ENCODE measurements at places on chromosomes 3 and 15. TPM values are rescaled to one million over a fixed set of nuclear protein-coding genes. Genes with fewer than 3 reads are reported as not detected.

GRCh38 chr3:71195492-71195891 is 388.0 kb downstream of the FOXP1 start:
- DNase-seq, result no peak

EXD1 gene
- not detected for total RNA-seq

GRCh38 chr3:196835086-196835485 is 32.6 kb upstream of the SENP5 start:
- no peak for DNase-seq

- peak; percentile 40 for DNase-seq
These were observed 65.8 kb downstream of the ZNF280D start for GRCh38 chr15:56667517-56667916.

CFAP20DC gene
- total RNA-seq, result 0.38 TPM

TGM5 gene
- total RNA-seq, result not detected

DNA sequence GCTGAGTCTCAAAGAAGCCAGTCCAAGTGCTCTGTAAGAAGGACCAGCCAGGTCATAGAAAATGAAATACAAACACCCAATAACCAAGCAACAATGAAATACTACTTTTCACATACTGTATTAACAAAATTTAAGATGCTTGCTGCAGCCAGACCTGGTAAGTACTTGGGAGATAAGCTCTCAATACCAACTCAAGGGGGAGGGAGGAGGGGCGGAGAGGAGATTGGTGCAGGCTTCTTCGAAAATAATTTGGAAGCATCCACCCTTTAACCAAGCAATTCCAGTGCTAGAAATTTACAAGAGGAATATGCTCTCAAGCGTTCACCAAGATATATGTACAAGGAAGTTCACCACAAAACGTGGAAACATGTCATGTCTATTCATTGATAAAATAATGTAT is 7.6 kb upstream of the LRRC2 start:
- no peak for DNase-seq

- DNase-seq, result no peak
These were observed 602 bp upstream of the SLTM start for GRCh38 chr15:58934114-58934447.

AMIGO3 gene
- 2.7 TPM for total RNA-seq

DNA sequence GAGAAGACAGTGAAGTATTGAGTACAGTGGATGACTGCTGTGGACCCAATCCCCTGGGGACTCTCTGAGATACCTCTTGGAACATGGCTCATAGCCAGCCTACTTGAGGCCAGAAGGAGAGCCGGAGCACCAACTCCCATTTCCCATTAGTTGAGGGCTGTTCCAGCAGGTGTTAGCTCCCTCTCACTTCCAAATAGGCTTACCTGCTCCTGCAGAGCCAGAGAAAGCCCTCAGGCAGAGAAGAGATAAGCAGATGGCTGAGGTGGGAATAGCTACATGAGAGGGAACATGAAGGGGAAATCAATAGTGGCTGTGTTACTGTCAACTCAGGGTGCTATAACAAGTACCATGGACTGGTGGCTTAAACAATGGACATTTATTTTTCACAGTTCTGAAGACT is 4.6 kb upstream of the CCK start:
- DNase-seq, result no peak

DNA sequence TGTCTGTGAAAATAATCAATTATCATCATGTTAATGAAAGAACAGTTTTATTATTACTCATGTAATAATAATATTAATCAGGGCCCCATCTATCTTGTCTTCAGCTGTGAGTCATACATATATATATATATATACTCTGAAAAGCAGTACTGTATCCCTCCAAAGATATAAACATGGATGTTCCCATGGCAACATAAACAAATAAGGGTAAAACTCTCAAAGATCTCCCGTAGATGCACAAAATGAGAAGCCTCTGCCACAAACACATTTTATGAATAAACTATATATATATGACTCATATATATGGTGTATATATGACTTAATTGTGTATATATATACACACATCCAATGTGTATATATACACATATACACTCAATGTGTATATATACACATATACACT is 163.8 kb upstream of the ARHGEF26 start:
- DNase-seq, result no peak

GRCh38 chr15:49645941-49646340 is 25.1 kb downstream of the DTWD1 start:
- no peak for DNase-seq

PLSCR4 gene
- total RNA-seq, result 0.97 TPM

CCDC39 gene
- total RNA-seq, result not detected

DNA sequence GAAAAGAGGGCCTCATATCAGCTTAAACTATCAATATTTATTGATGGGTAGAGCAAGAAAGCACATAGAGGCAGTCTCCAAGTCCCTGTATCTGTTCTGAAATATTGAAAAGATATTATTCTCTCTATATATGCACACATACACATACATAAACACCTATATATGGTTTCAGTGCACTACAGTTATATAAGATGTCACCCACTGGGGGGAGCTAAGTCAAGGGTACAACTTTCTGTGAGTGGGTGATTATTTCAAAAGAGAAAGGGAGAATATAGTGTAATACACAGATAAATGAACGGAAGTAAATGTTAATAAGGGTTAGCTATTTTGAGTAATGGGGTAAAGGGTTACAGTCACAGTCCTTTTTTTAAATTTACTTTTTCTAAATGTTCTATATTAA is 8.8 kb downstream of the SNTN start:
- peak; percentile 10 for DNase-seq

GRCh38 chr15:33852570-33852969 is 115.7 kb upstream of the CHRM5 start:
- no peak for DNase-seq

- no peak for DNase-seq
These were observed 103.6 kb upstream of the ICE2 start for GRCh38 chr15:60582370-60583036.

DNA sequence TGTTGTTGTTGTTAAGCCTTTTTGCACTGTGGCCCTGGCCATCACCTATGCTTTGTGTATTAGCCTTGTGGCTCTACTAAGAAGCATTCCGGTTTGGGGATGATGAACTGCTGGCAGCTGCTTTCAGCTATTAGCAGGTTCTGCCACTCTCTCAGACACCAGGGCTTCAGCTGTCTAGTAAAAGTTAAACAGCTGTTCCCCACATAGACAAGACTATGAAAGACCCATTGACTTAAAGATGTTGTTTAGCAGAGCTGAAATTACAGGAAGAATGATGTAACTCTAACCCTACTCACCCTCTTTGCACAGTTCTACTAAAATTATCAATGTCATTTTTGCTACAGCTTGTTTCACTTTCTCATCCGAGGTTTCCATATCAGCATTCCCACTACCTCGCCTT is 131.2 kb upstream of the CGNL1 start:
- no peak for DNase-seq

RYR3 gene
- not detected for total RNA-seq

CCRL2 gene
- 9.7 TPM for total RNA-seq

DNA sequence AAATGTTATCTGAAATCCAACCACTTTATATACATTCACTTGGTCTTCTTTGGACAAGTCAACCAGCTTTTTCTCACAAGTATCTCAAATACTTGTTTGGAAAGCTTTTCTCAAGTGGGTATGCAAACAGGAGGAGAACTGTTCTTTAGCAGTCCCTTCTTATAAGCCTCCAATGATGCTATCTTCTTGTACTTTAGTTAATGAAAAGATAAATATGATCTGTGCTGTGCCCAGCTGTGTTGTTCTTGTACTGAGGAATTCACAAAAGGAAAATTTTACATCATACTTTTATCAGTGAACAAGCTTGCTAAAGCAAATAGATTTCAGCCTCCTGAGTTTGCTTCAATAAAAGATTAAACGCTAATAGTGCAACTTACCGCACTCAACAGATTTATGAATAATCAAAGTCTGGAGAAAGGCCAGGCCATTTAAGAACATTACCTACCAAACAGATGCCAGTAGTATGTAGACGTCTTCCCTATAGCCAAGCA is 395.2 kb downstream of the MECOM start:
- peak; percentile 75 for DNase-seq

DNA sequence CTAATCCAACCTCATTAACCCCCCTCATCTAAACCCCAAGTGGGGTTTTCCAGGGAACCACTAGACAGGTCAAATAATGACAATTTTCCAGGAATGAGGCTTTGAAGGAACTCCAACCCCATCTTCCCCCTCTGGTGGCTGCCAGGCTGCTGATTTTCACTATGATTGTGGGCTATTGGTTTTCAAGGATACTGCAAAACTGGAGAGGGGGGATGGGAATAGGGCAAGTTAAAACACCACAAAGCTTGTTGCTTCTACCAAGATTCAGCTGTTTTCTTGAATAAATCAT is 10.4 kb upstream of the ZNF662 start:
- DNase-seq, result no peak

CCR1 gene
- not detected for total RNA-seq

DNA sequence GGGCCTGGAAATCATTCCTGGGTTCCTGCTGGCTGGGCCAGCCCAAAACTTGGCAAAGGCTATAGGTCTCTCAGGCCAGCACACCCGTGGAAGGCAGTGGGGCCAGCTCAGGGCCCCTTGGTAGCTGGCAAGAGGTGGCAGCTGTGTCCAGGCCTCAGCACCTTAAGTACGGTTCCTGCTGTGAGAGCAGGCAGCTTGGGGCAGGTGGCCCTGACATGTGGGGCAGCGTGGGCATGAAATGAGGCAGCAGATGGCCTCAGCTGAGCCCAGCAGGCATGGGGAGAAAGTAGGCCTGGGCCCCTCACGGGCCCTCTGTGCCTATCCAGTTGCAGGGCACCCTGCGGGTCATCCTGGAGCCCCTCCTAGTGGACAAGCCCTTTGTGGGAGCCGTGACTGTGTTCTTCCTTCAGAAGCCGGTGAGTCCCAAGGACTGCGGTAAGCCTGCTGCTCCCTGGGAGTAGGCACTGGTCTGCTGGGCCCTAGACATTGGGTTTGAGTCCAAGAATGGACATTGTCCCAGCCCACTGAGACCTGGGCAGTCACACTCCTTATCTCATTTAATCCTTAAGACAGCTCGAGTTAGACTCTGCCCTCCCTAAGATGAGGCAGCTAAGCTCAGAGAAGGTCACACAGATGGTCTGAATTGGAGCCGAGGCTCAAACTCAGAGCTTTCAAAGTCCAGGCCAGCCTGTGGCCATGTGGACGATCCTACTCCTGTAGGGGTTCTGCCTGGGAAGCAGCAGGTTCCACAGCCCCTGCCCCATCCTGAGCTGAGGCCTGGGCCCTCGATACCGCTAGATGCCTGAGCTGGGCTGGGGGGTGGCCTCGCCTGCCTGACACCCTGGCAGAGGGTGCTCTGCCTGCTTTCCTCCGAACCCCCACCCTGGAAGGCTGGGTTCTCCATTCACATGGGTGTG is 25.5 kb downstream of the ESYT3 start:
- no peak for DNase-seq

SKOR1 gene
- total RNA-seq, result 0.18 TPM

DNA sequence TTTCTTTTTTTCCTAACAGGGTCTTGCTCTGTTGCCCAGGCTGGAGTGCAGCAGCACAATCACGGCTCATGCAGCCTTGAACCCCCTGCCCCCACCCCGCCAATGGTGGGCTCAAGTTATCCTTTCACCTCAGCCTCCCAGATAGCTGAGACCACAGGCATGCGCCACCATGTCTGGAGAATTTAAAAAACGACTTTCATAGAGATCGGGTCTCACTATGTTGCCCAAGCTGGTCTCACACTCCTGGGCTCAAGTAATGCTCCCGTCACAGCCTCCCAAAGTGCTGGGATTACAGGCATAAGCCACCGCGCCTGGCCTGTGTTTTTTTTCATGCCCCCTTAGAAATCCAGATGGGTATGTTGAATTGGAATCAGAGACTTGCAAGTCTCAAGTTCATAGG is 40.3 kb downstream of the ERICH6 start:
- DNase-seq, result no peak

DNA sequence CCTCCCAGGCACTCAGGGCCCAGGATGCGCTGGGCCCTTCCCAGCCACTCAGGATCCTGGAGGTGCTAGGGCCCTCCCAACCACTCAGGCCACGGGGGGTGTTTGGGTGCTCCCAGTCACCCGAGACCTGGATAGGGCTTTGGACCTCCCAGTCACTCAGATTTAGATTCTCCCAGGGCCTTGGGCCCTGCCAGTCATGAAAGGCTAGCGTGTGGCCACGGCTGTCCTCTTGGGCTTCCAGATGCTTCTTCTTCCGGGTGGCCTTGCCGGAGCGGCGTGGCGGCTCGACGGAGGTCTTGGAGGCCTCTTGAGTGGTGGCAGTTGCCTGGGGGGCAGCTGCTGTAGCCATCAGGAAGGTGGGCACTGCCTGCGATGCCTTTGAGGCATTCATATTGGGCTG is 2.8 kb downstream of the MAGEL2 start:
- DNase-seq, result no peak

GRCh38 chr15:73832657-73833056 is 40.7 kb upstream of the TBC1D21 start:
- no peak for DNase-seq

B3GALNT1 gene
- not detected for total RNA-seq

DGKG gene
- 0.36 TPM for total RNA-seq

GRCh38 chr3:144756704-144757440 is 785.2 kb downstream of the DIPK2A start:
- DNase-seq, result no peak

GRCh38 chr15:23994273-23994672 is 307.2 kb upstream of the NDN start:
- DNase-seq, result no peak

- no peak for DNase-seq
These were observed 7.3 kb upstream of the TNFSF10 start for GRCh38 chr3:172530566-172530965.

ZNF639 gene
- total RNA-seq, result 39.4 TPM

SH2D7 gene
- total RNA-seq, result not detected

GRCh38 chr15:67922971-67923945 is 83.4 kb upstream of the RNU6-1 start:
- DNase-seq, result no peak

PLCD1 gene
- 9.6 TPM for total RNA-seq

DNA sequence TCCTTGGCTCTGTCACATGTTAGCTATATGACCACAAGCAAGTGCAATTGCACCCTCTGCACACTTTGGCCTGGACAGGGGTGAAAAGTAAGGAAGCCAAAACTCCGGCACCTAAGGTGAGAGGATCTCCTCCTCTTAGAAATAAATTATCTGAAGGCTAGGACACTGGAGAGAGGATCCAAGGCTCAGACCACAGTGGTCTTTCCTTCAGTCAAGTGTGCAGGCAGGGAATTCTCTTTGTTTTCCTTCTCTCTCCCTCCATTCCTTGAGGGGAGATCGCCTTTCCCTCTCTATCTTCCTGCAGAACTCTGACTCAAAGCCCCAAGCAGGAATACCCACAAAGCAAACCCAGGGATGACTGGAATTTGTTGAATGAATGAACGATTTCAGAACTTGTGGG is 3.1 kb upstream of the MEGF11 start:
- DNase-seq, result no peak

FRMD5 gene
- 4.3 TPM for total RNA-seq
